ENCODE measurements at places on chromosomes 3 and 15.
A peak's percentile ranks its signal among the peaks of the same experiment; 100 is the strongest.

- no peak for DNase-seq
These were observed 7.7 kb downstream of the CCR9 start for GRCh38 chr3:45894015-45894414.

DNA sequence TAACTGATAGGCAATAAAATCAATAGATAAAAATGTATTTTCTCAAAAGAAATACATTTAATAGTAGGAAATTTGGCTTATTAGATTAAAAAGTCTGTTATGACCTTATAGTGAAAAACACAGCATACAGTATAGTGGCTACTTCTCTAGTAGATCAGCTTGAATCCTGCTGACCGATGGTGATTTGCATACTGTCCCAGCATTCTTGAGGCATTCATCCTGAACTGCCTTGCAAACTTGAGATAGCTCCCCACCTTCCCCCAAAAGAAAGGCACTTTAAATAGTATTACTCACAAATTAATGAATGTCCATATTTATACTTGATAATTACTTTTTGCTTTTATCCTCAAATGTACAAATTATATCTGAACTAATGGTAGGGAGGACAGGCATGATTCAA lies 6.7 kb downstream of the CHMP2B start:
- DNase-seq = no peak

GRCh38 chr3:60337421-60337820 lies 913.8 kb downstream of the FHIT start:
- DNase-seq = no peak

- peak; percentile 72 for DNase-seq
These were observed 127.4 kb upstream of the ABHD17C start for GRCh38 chr15:80567721-80568157.

DNA sequence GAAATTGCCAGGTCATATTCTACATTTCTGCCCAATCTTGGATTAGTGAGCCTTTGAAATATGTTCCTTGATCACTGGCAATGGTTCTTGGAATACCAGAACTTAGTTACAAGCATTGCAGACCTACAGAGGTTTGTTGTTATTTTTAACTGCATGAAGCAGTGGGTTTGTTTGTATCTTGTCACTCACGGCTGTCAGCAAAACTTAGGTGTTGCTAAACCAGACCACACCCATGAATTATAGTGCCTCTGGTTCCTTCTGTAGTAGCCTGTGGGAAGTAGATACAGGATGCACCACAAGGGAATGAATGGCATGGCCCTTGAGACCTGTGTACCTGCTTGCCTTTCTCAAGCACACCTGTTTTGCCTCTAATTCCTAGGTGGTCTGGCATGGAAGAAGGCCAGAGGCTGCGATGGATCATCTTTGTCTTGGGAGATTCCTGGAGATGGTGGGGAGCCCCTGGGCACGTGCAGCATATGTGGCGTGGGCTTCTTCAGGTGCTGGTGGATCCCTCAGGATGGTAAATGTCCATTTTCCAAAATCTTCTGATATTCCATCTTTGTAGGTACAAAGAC lies 138.8 kb downstream of the SNRPN start:
- DNase-seq = no peak

GRCh38 chr3:140854961-140855360 lies 86.7 kb upstream of the SLC25A36 start:
- no peak for DNase-seq

DNA sequence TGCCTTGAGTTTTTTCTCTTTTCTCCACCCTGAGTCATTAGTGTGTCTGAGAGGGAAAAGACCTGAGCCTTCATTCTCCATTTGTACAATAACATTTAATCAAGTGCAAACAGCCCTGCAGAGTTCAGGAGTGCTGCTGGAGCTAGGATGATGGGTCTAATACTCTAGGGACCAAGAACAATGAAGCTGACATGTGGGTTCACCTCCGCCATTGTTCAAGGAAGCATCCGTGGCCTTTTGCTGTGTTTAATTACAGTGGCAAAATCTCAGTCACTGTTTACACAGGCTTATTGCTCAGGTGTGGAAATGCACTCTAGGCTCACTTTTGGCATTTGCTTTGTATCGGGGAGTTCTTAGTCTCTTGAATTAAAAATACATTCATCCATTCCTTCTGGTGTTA lies 259.6 kb downstream of the LRTM1 start:
- no peak for DNase-seq

DNA sequence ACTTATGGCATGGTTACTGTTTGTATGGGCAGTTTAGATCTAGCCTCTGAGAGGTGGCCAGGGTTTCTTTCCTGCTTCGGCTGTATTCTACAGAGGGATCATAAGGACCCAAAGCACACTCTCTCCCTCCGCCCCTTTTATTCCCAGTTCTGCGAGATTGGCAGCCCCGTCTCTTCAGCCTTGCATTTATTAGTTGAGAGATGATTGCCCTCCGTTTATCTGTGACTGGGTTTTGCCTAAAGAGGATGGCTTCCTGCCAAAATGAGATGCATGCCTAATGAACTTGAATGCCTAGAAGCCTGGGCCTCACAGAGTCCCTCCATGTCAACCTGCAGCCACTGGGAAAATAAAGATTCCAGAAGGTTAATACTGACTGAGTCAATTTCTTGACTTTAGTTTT lies 97.1 kb upstream of the CHL1 start:
- no peak for DNase-seq

DNA sequence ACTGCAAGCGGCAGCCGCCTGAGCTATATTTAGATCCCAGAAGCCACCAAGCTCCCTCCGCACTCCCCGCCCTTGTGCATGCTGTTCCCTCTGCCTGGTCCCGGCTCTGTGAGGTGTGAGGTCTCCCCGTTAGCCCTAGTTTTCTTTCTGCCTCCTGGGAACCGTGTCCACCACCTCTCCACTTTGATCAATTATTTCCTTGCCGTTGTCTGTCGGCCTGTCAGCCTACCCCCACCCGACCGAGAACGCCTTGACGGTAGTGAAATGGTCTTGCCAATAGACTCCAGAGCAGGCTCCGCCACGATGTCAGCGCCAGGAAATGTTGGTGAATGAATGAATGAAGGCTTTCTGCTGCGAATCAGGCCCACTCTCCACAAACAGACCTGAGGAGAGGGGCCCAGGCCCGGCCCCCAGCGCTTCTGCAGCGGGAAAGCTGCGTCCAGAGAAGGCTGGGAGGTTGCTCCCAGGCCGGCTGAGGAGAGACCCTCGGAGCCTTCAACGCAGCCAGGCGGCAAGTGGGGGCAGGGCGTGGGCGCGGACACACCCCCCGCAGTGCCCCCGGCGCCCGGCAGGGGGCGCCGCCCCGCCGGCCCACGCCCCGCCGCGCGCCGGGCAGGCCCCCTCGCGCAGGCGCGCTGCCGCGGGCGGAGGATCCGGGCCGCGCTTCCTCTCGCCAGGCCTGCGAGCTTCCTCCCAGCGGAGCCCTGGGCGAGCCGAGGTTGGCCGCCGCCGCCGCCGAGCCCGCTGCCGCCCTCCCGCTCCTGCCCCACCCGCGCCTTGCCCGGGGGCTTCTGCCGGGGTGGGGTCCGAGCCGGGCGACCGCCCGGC lies at the start of gene CSK:
Gene CSK, plus strand, starts transcription at position 650 of the 828 bp plus-strand sequence. CDS start 16,218 bp downstream, outside the sequence.
- DNase-seq = peak; percentile 30

GRCh38 chr3:146921693-146922092 lies 316.5 kb upstream of the PLSCR5 start:
- DNase-seq = no peak

DNA sequence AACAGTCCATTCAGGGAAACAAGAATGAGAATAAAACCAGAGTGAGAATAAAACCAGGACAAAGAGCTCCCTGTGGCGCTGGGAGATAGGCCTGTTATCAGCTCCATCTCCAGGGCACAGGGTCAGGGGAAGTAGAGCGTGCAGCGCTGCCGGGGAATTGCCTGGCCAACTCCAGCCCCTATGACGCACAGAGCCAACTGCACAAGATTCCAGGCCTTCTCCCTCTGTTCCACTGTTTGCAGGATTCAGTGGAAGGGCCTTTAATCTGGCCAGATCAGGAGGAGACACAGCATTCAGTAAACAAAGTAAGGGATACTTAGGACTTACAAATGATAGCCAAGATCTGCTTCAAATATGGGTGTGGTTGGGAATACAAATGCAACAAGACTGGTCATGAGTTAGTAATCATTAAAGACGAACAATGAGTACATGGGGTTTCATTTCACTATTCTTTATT lies 49.4 kb downstream of the ITGB5 start:
- DNase-seq = no peak

Measured in amniotic stem cell (primary cell).